ENCODE measurements at places on chromosomes 4 and X.

DNA sequence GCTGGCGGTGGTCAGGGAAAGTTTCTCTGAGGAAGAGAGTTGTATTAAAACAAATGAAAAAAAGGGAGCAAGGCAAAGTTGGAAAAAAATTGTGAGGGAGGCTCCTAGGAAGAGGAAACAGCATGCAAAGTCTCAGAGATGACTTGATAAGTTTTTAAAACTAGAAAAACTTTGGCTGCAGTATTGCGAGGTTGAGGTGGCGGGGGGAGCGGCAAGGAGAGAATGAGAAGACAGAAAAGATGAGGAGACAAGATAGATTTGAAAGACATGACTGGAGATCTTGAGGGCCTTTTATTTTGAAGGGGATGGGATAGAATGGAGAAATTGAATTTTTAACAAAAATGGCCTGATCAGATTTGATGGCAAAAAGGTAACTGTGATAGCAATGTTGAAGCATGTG lies 4.8 kb upstream of the UBE2D3 start:
- DNase-seq, result no peak

DNA sequence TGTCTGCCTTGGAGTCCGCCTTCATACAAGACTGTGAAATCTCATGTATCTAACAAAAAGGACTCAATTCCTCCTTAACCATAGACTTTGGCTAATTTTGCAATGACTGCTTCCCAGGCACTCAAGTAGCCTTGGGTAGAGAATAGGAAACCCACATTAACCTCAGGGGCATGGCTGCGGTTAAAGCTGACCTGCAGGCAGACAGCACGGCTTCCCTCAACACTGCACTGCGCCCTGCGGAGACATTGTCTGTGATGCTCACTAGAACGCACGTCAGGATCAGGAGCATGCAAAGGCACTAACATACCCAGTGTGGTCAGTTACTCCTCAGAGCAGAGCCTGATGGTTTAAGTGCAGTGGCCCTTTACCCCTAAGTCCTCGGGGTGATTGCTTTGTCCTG lies 10.3 kb upstream of the GPR143 start:
- DNase-seq, result no peak

GRCh38 chr4:151674804-151675391 lies 85.9 kb downstream of the GATB start:
- no peak for DNase-seq

- peak; percentile 62 for DNase-seq
These were observed 202.6 kb upstream of the BCOR start for GRCh38 chrX:40300286-40300890.

- DNase-seq, result no peak
These were observed 20.1 kb upstream of the TCEAL4 start for GRCh38 chrX:103565197-103565596.

GRCh38 chrX:130543603-130544325 lies 142.0 kb downstream of the RBMX2 start:
- no peak for DNase-seq

- DNase-seq, result no peak
These were observed 41.6 kb upstream of the LAS1L start for GRCh38 chrX:65576160-65576559.

DNA sequence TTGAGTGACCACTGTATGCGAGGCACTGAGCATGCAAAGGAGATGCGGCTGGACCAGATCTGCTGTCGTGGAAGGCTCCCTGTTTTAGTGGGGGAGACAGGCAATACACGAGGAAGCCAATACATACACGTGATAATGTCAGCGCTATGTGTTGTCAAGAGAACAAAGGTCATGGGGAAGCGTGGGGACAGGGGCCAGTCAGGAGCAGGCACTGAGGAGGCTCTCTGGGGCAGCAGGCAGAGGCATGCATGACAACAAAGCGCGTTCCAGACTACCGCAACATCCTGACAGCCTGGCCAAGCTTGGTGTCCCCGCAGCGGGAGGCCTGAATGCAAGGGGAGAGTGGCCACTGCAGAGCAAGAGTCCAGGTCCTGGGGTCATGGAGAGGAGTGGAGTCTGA lies 61.9 kb downstream of the DCTD start:
- no peak for DNase-seq

- peak; percentile 7 for DNase-seq
These were observed 158.4 kb downstream of the CHIC2 start for GRCh38 chr4:53905941-53906377.

DNA sequence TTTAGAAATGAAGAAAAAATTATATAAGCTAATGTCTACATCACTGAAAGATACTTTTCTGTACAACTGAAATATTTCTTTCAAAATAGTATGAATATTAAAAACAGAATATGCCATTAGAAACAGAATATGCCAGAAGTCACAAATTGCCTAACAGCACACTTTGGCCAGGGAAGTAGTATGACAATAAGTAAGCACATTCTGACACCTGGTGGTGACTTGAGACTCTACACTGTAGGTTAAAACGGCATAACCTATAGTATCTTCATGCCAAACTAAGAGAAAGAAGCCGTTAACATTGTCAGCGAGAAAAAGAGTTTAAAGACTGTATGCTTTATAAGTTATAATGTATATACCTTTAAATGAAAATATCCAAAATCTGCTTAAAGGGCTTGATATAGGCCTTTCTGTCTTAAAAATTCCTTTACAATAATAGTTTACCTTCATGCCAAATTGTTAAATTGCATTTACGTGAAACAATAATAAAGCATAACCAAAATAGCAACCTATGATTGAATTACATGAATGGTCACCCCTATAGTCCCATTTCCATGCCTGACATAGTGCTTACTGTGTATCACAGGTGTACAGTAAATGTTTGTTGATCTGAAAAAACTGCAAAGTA lies 32.8 kb downstream of the FAM13A start:
- DNase-seq, result peak; percentile 50

DNA sequence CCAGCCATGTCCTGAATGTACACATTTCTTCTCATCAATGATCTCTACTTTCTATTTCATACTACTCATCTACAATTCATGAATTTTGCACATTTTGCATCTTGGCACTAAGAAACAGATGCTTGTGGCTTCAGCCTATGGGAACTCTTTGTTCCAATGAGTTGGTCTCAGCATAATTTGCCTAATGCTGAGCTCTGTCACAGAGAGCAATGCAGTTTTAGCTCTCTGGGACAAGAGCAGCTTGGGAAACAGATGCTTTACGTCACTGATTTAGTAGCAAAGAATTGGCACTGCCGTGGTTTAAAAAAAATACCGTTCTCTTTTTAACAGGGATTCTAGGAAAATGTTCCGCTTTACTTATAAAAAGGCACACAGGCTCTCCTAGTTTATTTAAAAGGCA lies 162.4 kb downstream of the WDFY3 start:
- no peak for DNase-seq

GRCh38 chrX:153583433-153583832 lies 15.5 kb downstream of the CCNQ start:
- no peak for DNase-seq

DNA sequence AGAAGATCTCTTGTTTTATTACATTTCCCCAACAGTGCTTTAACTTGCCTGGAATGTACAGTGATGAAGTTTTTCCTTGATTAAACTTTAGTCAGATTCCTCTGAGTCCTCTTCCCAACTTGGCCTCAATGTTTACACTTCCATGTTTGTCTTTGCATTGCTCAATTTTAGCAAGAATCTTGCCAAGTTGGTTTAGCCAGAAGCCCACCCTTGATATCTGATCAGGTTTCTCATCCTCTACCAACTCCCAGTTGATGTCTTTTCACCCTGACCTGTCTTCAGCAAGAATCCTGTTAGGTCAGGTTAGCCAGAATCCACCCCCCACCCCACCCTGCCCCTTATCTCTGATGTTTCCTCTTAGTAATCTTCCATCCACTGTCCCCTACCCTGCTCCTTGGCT lies 120.9 kb downstream of the MBNL3 start:
- DNase-seq, result no peak

- peak; percentile 40 for DNase-seq
These were observed 16.4 kb downstream of the BANK1 start for GRCh38 chr4:101806914-101807313.

- no peak for DNase-seq
These were observed 158.4 kb downstream of the RAB28 start for GRCh38 chr4:13325744-13326143.

DNA sequence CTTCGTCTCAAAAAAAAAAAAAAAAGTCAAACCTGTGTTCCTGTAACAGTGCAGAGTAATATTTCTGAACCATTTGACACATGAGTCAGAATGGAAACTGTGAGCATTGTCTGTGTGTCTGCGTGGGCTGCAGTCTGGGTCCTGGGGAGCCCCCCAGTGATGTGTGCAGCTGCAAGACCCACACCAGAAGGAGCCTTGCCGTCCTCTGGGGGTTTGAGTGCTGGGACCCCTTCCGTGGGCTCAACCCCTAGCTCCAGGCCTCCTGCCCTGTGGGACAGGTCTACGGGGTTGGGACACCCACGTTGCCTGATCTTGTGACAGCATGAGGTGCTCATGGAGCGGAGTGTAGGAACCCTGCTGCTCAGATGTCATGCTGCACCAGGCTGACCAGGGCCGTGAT lies 43.7 kb downstream of the DDX3X start:
- peak; percentile 49 for DNase-seq

- DNase-seq, result no peak
These were observed 40.6 kb upstream of the XPNPEP2 start for GRCh38 chrX:129698150-129698549.

- no peak for DNase-seq
These were observed 28.4 kb downstream of the BOD1L1 start for GRCh38 chr4:13599159-13599558.

- DNase-seq, result peak; percentile 67
These were observed 229.6 kb upstream of the AGTR2 start for GRCh38 chrX:115940888-115941332.

GRCh38 chr4:64799751-64800150 lies 390.5 kb upstream of the TECRL start:
- DNase-seq, result no peak

GRCh38 chr4:16764622-16765021 lies 133.8 kb downstream of the LDB2 start:
- DNase-seq, result no peak

DNA sequence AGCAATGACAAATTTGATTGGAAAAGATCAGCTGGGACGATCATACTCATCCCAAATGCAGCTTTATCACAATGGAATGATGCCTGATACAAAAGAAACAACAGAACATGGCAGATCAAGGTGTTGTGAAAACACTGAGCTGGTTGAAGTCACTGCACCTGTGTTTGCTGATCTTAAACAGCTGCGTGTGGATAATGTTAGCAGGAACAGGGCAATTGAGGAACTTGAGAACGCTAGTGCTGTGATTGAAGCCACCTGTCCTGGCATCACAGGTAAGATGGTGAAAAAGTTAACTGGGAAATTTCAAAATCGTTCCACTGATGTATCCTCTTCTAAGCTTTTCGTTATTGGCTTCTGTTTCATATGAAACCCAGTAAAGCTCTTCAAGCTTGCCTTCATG lies 27.4 kb upstream of the SOD3 start:
- no peak for DNase-seq

DNA sequence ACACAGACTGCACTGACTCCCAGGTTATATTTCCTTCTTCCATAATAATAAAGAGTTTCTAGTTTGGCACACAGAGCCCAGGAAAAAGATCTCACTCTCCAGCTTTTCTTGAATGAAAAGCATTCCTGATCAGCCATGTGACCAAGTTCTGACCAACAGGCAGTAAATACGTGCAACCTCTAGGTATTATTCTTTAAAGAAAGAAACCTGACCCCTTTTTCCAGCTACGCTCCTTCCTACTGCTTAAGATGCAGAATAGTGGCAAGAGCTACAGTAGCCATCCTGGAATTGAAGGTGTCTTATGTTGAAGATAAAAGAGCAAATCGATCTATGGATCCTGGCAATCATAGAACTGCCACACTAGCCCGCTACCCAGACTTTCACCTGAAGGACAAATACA lies 76.7 kb downstream of the LRBA start:
- DNase-seq, result no peak

DNA sequence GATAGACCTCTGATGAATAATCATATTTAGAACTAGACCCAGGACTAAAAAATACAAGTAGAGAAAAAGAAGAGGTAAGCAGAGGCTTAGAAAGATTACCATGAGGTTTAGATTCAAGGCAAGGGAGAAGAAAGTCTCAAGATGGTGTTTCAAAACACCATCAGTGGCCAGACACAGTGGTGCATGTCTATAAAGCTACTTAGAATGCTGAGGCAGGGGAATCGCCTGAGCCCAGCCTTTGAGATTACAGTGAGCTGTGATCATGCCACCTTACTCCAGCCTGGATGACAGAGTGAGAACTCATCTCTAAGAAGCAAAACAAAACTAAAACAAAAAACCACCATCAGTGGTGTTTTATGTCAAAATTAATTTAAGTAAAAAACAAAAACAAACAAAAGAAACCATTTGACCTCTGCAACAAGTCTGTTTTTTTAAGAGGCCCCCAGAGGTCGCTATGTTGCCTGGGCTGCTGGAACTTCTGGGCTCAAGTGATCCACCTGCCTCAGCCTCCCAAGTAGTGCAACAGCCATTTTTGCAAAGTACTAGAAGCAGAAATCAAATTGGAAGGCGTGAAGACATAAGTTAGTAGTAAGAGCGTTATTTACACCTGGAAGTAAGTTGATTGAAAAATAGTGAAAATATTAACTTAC lies 784.3 kb downstream of the ADGRL3 start:
- DNase-seq, result no peak

GRCh38 chr4:12487000-12487399 lies 997.1 kb downstream of the RAB28 start:
- DNase-seq, result no peak

DNA sequence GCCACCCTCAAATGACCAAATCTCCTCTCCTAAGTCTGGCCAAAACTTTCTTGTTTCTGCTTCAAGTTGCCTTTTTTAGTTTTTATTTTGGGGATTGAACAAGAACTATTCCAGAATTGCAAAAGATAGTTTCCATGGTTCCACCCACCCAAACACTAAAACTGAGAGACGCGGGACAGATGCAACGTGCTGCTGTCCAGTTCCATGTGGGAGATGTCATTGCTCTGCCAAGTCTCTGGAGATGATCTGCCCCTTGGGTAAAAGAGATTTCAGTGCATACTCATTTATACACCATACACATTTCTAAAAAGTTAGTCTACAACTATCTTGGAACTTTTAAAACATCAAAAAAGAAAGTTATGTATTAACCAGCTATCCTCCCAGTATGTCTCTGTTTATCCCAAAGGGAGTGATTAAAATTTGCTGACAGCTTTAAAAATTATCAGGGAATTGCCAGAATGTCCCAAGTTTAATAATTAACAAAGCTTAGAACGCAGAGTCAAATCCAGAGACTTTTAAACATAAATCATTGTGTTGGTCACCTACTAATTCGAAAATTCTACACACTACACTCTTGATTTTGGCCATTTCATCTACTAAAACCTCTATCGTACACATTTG lies 3.2 kb downstream of the MAOB start:
- DNase-seq, result no peak

GRCh38 chr4:25078523-25078922 lies 47.8 kb upstream of the LGI2 start:
- no peak for DNase-seq

DNA sequence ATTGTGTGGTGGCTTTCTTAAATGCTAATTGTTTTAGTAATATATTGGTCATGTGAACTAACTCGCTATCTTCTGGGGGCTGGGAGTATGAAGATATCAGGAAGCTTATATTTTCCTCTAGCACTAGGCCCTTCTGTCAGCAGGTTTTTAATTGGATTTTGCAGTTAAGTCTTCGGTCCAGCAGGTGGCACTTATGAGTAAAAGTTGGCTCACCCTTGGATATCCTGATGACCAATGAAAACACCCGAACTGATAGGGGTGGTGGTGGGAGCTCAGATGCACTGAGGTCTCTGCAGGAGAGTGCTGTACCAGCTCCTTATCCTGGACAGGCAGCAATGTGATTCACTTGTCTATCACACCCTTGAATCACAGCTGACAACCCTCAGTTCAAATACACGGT lies 1365.8 kb upstream of the DIAPH2 start:
- DNase-seq, result peak; percentile 8
